ENCODE measurements at places on chromosomes 4 and X. TPM values are rescaled to one million over a fixed set of nuclear protein-coding genes. Genes with fewer than 3 reads are reported as not detected.

Gene GSX2
- not detected for total RNA-seq

Gene CXXC4
- 4.0 TPM for total RNA-seq

Gene ADH6
- not detected for total RNA-seq

Gene RAB41
- not detected for total RNA-seq

Gene TCP11X2
- not detected for total RNA-seq

Gene PLAC1
- not detected for total RNA-seq

- no peak for DNase-seq
These were observed 211.1 kb downstream of the RELL1 start for GRCh38 chr4:37475087-37475486.

DNA sequence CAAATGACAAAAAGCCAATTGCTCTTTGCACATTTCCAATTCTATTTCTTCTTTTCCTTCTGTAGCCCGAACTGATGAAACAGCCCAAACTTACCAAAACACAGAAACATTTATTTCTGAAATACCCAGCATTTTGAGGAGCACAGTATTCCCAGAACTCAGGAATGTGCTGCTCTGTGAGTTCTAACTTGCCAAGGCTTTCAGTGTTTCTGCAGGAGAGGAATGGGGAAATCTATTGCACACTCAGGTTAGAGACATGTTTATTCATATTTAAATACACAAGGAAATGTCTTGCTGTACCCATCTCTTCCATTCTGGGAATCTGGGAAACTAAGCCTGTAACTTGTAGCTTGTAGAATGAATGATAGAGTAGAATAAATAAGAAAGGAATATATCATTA lies 10.7 kb downstream of the TMPRSS11D start:
- no peak for DNase-seq

DNA sequence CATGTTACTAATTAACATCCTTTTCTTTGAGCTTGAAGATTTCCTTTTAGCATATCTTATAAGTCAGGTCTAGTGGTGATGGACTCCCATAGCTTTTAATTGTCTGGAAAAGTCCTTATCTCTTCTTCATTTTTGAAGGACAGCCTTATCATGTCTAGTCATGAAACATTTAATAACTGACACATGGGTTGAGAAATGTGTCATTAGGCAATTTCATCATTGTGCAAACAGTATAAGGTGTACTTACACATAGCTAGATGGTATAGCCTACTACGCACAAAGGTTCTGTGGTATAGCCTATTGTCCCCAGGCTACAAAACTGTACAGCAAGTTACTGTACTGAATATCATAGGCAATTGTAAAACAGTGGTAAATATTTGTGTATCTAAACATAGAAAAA lies 34.5 kb upstream of the ALG13 start:
- DNase-seq, result no peak

GRCh38 chrX:28920153-28920943 lies 333.1 kb downstream of the IL1RAPL1 start:
- DNase-seq, result no peak

DNA sequence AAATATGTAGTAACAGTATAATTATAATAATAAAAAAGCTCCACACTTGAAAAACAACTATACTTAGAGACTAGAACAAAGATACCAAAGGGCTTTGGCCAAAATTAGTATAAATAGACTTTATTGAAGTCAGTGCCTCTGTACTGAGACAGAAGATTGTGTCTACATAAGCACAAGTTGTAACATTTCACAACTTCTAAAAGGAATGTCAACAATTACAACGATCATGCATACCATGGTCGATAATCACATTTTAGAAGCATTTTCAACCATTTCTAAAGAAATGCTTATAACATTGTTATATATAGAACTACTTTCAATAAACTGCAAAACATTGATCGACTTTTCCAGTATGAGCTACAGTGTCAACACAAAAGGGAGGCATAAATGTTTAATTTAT lies 57.0 kb downstream of the DHX15 start:
- no peak for DNase-seq

DNA sequence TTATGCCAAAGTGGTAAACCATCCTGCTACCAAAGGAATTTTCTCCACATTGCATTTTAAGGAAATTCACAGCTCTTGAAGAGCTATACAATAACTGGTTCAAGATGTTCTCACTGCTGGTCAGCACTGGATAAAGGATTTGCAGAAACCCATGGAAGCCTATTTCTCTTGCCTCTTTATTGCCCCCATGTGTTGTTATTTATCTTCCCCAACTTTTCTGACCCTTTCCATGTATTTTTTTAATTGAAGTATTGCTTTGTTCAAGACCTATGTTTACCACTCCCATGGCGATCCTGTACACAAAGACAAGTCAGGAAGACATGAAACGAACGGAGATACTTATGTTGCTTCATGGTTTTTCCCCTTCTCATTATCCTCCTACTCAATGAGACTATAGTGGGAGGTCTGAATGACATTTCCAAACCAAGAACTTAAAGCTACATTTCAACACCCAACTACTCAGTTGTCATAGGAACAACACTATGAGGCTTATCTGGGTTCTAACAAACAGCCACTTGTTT lies 566.4 kb upstream of the DIPK2B start:
- no peak for DNase-seq

- DNase-seq, result no peak
These were observed 93.4 kb upstream of the RXFP1 start for GRCh38 chr4:158428242-158428641.

GRCh38 chr4:56655209-56655626 lies 25.9 kb downstream of the HOPX start:
- no peak for DNase-seq

DNA sequence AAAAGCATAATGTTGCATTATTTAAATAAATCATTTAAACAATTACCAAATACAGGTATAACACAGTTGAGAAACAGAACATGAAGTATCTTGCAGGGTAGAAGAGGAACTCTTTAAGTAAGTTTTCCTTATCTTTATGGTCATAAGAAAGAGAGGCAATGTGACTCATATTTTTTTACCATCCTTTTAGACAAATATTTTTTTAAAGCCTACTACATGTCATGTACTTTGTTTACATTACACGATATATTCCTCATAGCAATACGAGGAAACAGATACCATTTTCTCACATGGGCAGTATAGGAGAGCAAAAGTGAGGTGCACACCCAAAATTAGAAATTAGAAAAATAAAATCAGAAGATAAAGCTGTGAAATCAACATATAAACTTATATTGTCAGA lies 49.3 kb upstream of the EPHA5 start:
- no peak for DNase-seq

- DNase-seq, result no peak
These were observed 107.6 kb upstream of the PACRGL start for GRCh38 chr4:20592663-20593062.

Measured in breast epithelium (tissue), 4 donors.